ENCODE measurements at places on chromosomes 6 and 20.

GRCh38 chr20:21136015-21136732, 10.3 kb downstream of the KIZ start:
- no peak for DNase-seq

DNA sequence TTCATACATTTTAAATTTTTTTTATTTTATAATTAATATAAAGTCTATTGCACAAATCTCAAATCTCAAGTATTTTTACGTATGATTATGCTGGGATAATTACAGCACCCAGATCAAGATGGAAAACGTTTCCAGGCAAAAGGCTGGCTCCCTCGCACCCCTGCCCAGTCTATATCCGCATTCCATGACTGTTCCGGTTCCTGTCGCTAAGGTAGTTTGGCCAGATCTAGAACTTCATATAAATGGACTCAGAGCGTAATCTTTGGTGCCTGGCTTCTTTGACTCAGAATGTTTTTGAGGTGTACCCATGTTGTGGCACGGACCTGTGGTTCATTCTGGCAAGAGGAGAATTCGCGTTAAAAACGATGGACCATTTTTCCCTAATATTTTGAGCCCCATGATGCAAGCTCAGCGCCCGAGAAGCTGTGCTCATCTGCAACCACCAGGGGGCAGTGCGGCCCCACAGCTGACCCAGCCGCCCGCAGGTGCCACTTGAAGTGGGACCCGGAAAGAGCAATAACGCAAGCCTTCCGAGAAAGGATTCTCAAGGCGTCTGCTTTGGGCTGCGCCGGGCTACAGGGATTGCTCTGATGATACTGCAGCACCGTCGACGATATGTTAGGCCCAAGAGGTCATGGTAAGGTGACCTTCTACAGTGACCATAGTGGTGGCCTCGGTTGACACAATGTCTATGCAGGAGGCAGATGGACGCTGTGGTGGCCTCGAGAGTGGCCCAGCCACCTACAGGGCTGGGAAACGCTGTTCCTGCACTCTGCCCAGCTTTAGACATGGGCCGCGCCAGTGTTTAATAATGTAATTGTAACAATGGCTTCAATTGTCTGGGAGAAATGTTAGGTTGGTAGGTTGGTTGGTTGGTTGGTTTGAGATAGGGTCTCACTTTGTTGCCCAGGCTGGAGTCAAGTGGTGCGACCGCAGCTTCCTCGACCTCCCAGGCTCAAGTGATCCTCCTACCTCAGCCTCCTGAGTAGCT, 160.1 kb downstream of the ZMYND8 start:
- no peak for DNase-seq

GRCh38 chr20:23151008-23151703, 65.0 kb upstream of the CD93 start:
- DNase-seq = no peak

- DNase-seq = no peak
These were observed 15.8 kb upstream of the RNF182 start for GRCh38 chr6:13908955-13909381.

DNA sequence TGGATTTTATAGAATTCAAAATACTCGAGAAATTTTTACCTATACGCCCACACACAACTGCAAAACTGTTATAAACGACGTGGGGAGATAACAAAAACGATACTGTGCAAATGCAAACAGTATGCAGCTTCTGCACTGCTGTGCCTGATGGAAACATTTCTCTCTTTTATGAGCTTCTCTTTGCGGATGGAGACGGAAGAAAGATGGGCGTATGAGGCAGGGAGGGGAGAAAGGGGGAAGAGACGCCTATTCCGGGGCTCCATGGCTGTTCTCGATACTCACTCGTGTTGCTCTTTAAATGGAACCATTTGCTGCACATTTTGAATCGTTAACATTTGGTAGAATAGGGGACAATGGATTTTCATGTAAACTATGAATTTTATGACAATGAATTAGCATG, 69.1 kb upstream of the EXOC2 start:
- DNase-seq = no peak

DNA sequence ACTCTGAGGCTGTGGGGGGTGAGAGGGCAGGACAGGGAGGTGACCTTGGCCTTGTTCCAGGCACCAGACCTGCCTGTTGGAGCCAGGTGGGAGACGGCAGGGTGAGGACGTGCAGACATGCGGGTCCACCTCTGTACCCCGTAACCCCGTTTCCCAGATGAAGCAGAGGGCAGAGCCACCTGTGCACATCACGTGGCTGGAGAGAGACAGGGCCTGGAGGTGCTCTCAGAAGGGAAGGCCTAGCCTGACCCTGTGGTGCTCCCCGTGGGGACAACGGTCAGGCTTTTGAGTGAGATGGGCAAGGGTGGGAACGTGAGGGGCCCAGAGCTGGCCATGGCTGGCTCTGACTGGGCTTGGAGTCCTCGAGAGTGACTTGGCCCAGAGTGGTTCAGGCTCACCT, 6.6 kb downstream of the NTSR1 start:
- no peak for DNase-seq

GRCh38 chr6:35275744-35276260, 16.3 kb downstream of the ZNF76 start:
- DNase-seq = no peak

DNA sequence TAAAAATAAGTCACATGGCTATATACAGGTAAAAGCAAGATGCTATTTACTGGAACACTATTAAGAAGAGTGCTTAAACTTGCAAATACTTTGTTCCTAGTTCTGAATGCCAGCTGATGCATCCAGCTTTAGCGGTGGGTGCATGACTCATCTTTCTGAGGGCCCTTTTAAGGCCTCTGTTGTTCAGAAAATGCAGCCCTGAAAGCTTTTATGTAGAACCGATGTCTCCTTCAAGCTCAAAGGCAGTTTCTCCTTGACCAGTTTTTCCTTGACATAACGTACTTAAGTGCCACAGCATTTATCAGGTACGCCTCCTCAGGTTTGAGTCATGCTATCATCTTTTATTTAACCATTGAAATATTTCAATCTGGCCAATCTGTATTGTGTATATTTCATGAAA, 82.8 kb downstream of the MLIP start:
- no peak for DNase-seq

DNA sequence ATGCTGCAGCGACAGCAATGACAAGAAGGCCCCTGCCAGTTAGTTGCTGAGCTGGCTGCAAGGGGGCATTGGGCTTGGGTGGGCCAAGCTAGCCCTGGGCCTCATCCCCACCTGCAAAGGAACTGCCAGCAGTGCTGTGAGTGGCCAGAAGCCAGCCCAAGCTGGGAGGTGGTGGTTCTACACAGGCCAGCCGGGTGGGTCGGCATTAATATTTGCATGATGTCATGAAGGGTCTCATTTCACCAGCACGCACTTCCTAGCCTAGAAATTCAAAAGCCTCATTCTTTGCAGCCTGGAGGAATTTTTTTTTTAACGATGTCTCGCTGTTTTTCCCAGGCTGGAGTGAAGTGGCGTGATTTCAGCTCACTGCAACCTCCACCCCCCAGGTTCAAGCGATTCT, 62.0 kb downstream of the IYD start:
- no peak for DNase-seq

GRCh38 chr20:63695424-63696305, 787 bp upstream of the TNFRSF6B start:
- no peak for DNase-seq

DNA sequence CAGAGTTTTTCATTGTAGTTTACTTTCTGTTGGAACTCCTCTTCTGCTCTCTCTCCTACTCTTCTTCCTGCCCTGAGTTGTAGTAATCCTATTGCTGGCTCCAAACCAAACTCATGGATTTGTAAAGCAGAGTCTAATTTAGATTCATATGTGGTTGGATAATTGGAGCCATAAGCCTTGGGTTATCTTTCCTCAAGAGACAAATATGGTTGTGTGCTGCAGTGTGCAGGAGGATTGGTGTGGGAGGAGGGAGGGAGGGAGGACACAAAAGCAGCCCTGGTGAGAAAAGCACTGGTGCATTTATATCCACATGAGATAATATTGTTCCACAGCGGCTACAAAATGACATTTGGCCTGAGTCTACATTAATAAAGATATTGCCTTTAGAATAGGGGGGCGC, 4.2 kb downstream of the HLA-G start:
- no peak for DNase-seq

DNA sequence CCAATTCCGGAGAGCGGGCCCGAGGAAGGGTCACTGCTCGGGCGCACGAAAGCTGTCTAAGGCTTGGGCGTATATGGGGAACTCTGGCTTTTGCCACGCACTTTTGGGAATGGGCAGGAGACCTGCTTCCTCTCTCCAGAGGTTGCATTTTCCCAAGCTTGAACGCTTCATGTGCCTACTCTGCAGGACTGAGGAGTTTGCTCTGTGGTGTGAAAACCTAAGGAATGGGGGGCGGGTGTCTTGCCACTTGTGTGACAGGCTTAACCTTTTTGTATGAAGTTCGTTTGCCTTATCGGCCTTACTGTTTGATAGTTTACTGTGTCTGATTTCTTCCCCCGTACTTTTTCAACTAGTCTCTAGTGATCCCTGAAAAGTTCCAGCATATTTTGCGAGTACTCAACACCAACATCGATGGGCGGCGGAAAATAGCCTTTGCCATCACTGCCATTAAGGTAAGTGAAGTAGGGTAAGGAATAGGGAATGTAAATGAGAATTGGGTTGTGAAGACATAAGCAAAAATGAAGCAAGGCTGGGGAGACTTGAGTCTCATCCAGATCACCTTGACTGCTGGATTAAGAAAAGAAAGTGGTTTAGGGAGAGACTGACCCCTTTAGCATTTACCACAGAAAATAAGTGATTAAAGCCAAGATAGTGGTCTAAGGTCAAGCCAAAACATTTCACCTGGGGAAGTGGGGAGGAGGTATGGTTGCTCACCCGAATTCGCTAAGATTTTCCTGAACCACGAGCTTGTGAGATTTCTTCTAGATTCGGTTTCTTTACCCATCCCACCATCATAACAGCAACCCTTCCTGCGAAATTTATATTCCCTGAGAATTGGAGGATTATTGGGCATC, 627 bp downstream of the RPS18 start:
- DNase-seq = no peak

GRCh38 chr20:31967830-31968249, at the start of gene XKR7:
Gene XKR7, plus strand, starts transcription at chr20:31968151. Its CDS starts 25 bp downstream, at chr20:31968176.
- no peak for DNase-seq

GRCh38 chr6:90596967-90597539, 10.2 kb upstream of the MAP3K7 start:
- DNase-seq = no peak

GRCh38 chr20:54733687-54734086, 258.3 kb downstream of the DOK5 start:
- no peak for DNase-seq

DNA sequence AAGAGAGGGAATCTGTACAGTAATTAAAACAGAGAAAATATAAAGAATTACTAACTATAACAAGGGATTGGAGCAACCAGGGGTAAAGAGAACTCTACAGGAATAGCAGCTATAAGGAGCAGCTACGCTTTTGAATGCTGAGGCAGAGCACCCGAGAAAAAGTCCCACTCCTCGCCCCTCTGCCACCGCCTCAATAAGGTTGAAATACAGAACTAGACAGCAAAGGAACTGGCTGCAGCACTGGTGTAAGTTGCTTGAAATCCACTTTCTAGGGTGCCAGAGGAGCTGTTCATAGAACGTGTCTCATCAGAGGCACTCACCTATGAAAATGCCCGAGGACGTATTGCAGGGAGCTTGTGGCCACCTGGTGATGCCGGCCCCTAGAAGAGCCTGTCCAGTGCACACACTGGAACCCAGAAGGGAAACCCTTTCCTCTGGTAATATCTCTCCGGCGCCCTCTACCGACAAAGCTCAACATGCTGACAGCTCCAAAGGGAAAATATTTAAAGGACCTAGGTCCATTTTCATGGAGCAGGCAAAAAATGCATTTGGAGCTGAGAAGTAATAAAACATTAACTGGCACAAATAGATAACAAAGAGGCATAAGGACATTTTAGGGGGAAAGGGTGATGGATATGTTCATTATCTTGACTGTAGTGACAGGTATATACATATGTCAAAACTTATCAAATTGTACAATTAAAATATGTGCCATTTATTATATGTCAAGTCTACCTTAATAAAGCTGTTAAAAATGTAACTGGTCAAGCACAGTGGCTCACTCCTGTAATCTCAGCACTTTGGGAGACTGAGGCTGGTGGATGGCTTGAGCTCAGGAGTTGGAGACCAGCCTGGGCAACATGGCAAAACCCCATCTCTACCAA, 137.4 kb upstream of the HDAC2 start:
- DNase-seq = no peak

GRCh38 chr6:157763904-157764177, 59.2 kb upstream of the SNX9 start:
- no peak for DNase-seq

DNA sequence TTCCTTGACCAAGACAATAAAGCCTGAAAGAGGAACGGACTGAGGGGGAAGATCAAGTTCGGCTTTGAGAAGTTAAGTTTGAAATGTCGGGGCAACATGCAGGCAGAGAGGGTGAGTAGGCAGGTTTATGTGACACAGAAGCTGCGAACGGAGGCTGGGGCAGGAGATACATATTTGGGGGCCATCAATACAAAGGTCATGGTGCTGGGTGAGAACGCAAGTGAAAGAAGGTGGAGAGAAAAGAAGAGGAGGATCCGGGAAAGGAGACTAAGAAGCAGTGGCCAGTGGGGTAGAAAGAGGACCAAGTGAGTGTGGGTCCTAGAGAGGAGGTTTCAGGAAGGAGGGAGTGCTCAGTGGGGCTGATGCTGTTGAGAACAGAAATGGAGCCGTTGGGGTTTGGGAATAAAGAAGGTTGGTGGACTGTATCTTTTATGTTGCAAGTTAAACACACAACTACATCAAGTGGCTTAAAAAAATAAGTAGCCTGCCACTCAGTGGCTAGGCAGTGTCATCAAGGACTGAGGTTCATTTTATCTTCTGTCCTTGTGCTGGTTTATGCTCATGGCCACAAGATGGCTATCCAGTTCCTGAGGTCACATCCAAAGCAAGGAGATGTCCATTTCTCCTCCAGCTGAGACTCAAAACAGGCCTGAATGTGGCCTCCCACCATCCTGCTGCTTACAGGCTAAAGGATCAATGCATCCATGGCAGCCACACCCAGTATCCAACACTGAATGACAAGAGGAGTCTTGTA, 1.7 kb upstream of the BLCAP start:
- no peak for DNase-seq

GRCh38 chr6:52143551-52143950, 42.6 kb upstream of the IL17A start:
- DNase-seq = no peak

GRCh38 chr6:28838289-28838633, 85.5 kb downstream of the TRIM27 start:
- DNase-seq = peak; percentile 89

DNA sequence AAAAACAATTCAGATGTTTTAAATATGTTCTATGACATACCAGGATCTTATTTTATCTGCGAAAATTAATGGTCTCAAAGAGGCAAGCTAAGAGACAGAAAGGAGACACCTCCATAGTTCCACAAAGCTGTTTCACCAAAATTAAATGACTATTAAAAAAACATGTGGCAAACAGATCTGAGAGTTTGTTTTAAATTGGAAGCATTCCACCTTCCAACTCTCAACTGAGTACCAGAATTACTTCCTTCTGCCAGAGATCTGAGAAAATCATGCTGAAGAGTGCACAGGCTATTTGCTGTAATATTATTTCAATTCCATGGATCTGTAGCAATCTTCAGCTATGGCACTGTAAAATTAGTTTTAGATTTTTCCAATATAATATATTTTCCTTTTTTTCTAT, 669.5 kb upstream of the MARCKS start:
- no peak for DNase-seq

GRCh38 chr6:113082745-113083144, 735.6 kb downstream of the RFPL4B start:
- no peak for DNase-seq

- DNase-seq = no peak
These were observed 250.7 kb upstream of the FAM83B start for GRCh38 chr6:54595844-54596243.

All from urinary bladder (tissue), 4 donors.